ENCODE measurements at places on chromosomes 16 and 17. TPM values are rescaled to one million over a fixed set of nuclear protein-coding genes. Genes with fewer than 3 reads are reported as not detected.

TMEM114 gene
- not detected for total RNA-seq

GRCh38 chr17:65987988-65988387, 203.9 kb downstream of the CEP112 start:
- DNase-seq: no peak

- no peak for DNase-seq
These were observed 197.8 kb upstream of the CHMP6 start for GRCh38 chr17:80793851-80794267.

- DNase-seq: no peak
These were observed 577.1 kb upstream of the CDH5 start for GRCh38 chr16:65789161-65789945.

MAPT gene
- total RNA-seq: 0.88 TPM

GRCh38 chr16:22970209-22970865, 156.4 kb downstream of the HS3ST2 start:
- DNase-seq: no peak

DNA sequence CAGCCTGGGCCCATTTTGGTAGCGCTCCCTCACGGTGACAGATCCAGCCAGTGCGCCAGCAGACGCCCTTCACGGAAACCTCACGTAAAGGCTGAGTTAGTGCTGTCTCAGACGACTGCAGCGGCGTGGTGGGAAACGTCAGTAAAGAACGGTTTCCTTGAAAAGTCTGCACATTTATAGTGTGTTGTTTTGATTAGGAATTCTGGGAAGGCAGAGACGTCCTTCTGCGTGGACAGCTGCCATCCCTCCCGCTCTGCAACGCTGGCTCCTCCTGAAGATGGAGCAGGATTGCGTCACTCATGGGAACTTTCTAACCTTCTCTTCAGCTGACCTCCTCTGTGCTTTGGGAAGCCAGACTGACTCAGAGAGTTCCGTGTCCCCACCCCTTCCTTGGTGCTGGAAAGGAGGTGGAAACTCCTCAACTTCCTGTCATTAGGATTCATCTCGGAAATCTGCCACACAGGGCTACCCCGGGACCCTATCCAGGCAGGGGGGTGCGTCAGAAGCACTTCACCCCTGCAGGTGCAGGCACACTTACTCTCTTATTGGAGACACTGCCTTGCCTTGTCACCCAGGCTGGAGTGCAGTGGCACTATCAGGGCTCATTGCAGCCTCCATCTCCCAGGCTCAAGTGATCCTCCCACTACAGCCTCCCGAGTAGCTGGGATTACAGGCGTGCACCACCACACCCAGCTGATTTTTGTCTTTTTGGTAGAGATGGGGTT, 24.3 kb upstream of the CRISPLD2 start:
- DNase-seq: no peak

C1QL1 gene
- total RNA-seq: not detected

CA5A gene
- total RNA-seq: not detected

- DNase-seq: peak; percentile 51
These were observed 932 bp downstream of the ZNF267 start for GRCh38 chr16:31874366-31875111.

DNA sequence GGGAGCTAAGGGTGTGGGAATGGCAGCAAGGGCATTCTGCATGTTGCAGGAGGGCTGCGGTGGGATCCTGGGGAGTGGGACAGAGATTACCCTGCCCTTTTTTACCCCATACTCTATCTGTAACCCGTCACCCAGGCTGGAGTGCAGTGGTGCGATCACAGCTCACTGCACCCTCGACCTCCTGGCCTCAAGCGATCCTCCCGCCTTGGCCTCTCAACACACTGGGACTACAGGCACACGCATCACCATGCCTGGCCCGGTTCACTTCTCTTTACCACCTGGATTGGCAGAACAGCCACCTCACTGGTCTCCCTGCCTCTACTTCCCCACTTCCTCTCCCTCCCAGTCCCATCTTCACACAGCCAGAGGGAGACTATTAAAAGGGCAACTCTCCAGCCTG, 9.5 kb downstream of the ZNF385C start:
- DNase-seq: no peak

GRCh38 chr16:12661656-12662172, 142.0 kb downstream of the CPPED1 start:
- peak; percentile 22 for DNase-seq

DNA sequence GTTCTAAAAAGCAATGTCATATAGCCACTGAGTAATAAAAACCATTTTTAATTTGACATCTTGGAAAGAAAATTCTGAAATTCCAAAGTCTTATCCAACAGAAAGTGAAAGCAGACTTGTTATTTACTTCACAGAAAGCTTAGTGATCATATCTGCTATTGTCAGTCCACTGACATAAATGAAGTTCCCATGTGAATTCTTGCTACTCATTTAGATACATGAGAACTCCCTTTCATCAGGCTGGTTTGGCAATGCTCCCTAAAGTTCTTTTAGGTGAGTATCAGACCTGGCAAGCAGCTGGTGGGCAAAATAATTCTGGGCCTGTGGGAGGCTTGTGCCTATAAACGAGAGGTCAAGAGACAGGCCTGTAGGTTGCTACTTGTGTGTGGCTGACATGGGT, 23.4 kb downstream of the NME2 start:
- DNase-seq: no peak

GRCh38 chr17:17525311-17525710, 29.1 kb upstream of the RASD1 start:
- no peak for DNase-seq

- no peak for DNase-seq
These were observed 191.5 kb upstream of the RPL38 start for GRCh38 chr17:74011966-74012365.

POLR3E gene
- total RNA-seq: 94.3 TPM

- DNase-seq: peak; percentile 38
These were observed 699 bp downstream of the MPRIP start for GRCh38 chr17:17042851-17043460.

GRCh38 chr16:24984101-24984500, 31.1 kb downstream of the ARHGAP17 start:
- no peak for DNase-seq

- DNase-seq: peak; percentile 71
These were observed at the start of gene MLKL for GRCh38 chr16:74700438-74701225. Gene MLKL (minus strand): TSS chr16:74700862. CDS start chr16:74695757, 5,105 bp downstream.

GRCh38 chr17:78053777-78054468, 74.6 kb downstream of the TMC6 start:
- no peak for DNase-seq

TBC1D3H gene
- total RNA-seq: not detected

DNA sequence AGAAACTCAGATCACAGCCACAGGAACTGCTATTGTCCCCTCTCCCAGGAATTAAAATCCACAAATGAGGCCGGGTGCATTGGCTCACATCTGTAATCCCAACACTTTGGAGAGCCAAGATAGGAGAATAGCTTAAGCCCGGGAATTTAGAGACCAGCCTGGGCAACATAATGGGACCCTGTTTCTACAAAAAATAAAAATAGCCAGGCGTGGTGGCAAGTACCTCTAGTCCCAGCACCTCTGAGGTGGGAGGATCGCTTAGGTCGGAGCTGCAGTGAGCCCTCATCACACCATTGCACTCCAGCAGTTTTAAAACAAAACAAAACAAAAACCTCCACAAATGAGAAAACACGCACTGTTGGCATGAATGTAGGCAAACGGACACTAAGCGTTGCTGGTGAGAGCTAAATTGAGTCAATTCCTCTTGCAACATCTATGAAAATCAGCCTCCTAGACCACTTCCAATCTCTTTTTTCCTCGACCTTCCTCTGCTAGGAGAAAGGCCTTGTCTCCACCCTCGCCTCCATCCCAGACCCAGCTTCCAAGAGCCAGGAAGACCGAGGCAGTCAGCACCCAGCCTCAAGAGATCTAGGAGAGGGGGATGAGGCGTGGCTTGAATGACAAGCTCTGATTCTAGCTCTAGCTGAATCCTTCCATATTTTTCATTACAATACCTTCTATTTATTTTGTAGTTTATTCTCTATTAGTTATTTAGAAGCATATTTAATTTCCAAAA, 14.8 kb downstream of the TLE7 start:
- no peak for DNase-seq

GRCh38 chr17:7767405-7768021, 50.0 kb downstream of the DNAH2 start:
- no peak for DNase-seq

- no peak for DNase-seq
These were observed 13.9 kb upstream of the USP36 start for GRCh38 chr17:78854508-78854907.

OR4D1 gene
- 0.14 TPM for total RNA-seq

HYDIN gene
- total RNA-seq: not detected

DNA sequence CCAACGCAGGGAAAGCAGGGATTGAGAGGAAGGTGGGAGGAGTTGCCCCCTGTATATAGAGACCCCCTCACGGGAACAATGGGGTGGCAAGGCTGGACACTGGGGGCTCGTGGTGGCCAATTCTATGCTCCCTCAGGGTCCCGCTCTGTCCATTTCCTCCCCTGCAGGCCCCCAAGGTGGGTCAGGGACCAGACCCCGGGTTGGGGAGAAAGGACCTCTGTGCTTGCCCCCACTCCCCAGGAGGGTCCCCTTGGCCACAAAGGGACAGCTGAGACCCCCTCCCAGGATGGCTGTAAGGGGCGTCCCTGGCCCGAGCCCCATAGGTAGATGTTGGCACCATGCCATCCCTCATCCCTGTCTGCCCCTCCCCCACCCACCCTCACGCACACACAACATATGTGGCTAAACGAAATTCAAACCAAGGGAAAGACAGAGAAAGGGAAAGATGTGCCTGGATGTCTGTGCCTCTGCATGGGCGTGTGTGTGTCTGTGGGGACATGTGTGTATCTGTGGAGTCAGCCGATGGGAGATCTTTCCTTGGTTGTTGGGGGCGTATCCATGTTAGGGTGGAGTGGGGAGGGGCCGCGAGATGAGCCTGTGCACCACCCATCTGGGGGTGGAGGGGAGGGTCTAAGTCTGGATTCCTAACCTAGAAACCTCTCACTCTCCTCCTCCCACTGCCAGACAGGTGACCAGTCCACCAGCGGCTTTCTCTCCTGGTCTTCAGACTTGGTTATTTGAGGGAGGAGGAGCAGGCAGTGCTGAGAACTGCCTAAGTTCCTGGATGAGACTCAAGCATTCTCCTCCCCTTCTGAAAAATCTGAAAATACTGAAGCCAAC, 642 bp upstream of the NEUROD2 start:
- no peak for DNase-seq

- DNase-seq: no peak
These were observed 13.8 kb downstream of the MAP2K3 start for GRCh38 chr17:21298056-21298982.

DNA sequence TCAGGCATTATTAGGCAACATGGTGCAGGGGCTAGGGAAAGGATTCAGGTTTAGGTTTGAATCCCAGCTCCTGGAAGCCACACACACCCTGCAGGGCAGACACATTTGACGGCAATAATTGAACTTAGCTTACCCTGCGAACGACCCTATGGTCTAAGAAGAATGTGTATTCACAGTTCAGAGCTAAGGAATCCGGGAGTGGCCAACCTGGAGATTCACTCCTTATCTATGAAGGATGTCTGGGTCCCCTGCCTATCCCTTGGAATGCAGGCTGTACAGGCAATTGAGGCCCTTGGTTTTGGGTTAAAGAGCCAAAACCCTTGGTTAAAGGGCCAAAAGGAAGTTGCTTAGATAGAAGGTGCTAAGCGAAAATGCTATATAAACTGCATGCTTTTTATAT, 2.9 kb upstream of the SYT17 start:
- no peak for DNase-seq

- DNase-seq: no peak
These were observed 566.9 kb downstream of the WWOX start for GRCh38 chr16:78666318-78666717.

GRCh38 chr16:64900019-64900418, 221.8 kb downstream of the CDH11 start:
- DNase-seq: no peak

Data from activated naive CD8-positive, alpha-beta T cell treated with anti-CD3 and anti-CD28 coated beads for 36 hours (primary cell).